ENCODE measurements at places on chromosomes 5 and 9.

GRCh38 chr5:102753889-102754766 is 977 bp upstream of the PAM start:
- peak; percentile 37 for DNase-seq

GRCh38 chr5:61884252-61884855 is 421.7 kb upstream of the KIF2A start:
- no peak for DNase-seq

DNA sequence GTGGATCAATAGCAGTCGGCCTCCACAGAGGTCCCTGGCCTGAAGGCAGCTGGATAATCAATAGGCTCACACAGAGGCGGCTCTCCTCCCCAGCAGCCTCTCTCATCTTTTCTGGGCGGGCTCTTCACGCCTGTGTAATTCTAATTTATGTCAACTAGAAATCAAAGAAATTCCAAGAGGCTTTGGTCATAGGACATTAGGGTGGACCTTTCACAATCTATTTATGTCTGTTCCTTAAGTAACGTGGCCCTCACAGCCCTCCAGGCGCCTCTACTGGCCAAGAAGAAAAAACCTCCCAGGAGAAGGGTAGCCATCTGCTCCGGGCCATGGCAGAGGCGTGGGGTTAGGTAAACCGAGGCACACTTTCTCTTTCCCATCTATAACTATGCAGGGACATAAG is 205.1 kb upstream of the EFNA5 start:
- DNase-seq, result no peak

GRCh38 chr5:72369711-72370110 is 49.5 kb downstream of the PTCD2 start:
- DNase-seq, result no peak

DNA sequence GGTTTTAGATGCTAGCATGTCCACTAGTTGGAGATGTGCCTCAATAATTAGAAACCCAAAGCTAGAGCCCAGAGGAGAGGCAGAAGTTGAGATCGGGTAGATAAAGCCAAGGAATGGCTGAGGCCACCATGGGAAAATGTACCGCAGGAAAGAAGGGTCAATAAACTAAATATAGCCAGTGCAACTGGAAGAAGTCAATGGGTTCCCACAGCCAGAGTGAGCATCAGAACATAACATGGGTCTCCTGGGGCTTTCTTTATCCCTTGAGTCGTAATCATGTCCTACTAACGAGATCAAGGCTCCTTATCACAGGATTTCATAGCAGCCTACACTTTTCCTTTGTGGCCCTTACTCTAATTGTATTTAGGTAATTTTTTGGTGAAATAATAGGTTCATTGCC is 61.7 kb downstream of the FRMD3 start:
- DNase-seq, result no peak

DNA sequence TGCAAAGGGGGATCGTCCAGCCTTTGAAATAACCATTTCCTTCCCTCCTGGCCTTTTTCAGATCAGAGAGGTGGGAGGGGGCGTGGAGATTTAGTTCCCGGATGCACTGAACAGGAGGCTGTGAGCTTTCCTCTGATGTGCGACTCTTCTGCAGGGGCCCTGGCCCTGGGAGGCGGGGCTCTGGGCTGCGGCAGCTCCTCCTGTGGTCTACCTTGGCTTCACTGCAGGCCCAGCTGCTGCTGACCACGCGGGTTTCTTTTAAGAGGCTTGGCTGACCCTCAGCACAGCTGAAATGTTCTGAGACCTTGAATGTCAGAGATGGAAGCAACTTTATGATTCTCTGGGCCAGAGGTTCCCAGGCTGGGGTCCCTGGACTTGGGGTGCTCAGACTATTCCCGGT is 27.0 kb upstream of the COL15A1 start:
- no peak for DNase-seq

DNA sequence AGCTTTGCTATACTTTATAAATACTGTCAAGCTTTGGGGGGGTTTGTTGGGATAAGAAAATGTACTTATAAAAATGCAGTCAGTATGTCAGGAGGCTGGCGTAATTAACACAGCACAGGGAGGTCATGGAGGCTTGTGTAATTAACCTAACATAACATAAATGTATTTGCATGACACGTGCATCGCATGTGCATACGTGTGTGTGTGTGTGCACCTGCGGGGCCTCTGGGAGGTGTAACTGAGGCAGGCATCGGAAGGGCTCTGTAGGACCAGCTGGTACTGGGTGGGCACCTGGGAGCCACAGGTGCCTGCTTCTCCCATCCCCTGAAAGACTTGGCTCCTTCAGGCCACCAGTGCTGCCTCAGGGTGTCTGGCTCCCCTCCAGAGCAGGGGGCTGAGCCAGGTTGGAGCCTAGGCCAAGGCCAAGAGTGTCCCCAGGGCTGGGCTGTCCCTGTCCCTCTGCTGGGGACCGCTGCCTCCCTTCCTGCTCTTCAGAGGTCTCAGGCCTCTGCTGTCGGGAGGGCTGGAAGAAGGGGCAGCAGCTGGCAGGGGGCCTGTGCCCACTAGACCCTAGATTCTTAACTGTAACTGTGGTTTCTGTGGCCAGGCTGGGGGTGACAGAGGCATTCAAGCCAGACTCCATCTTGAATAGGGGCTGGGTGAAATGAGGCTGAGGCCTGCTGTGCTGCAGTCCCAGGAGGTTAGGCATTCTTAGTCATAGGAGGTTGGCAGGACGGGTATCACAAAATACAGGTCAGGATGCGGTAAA is 9.0 kb downstream of the FCN2 start:
- no peak for DNase-seq

GRCh38 chr5:108280960-108281569 is 100.8 kb downstream of the FBXL17 start:
- DNase-seq, result no peak

DNA sequence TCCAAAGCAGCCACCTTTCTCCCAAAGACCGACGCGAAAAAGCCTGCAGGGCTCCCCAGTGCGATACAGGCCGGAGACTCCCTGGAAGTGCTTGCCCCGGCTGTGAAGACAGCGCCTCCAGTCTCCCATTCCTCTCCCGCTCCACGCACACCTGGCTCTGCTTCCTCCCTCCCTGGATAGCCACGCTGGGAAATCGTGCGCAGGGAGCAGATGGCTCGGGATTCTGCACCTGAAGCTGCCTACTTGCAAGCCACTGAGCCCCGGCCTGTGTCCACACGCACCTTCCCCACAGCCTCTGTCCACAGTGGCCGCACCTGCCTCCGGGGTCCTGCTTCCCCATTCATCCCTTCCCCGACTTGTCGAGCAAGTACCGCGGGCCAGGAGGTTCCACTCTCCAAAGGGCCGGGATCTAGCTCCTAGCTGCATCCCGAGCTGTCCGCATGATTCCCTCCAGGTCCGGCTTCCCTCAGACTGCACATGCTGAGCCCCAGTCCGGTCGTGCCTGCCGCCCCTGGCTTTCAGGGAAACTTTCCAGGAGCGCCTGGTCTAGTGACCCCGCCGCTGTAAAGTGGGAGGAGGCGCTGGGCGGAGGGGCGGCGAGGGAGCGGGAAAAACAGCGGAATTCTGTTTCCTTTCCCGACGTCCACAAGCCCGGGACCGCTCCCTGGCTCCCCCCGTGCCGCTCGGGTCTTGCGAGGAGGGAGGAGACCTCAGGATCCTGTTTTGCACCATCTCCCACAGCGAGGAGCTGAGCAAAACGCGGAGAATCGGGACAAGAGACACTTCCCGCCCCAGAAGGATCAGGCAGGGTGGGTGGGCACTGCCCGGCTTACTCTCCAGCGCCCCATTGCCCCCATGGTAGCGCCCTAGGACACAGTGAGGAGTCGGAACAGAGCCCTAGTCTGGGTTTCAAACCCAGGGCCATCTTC is 2.0 kb downstream of the SEMA6A start:
- peak; percentile 72 for DNase-seq

GRCh38 chr9:4982721-4983482 is 2.2 kb upstream of the JAK2 start:
- no peak for DNase-seq

DNA sequence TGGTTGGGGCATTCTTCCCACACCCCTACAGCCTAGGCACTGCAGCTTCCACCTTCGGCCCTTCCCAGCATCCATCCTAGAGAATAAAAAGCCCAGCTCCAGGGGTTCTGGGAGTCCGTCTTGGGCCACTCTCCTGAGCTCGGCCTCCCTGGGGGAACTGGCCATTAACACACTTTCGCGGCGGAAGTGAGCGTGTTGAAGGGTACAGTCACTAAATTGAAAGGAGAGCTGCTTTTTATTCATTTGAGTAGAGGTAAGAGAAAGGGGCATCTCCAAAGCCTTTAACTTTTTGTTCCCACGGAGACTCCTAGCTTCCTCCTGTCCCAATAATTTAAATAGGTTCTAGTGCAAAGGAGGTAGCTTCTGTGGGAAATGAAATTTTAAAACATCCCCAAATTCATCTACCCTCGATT is 31.0 kb upstream of the NFIB start:
- DNase-seq, result no peak

- no peak for DNase-seq
These were observed 458.6 kb upstream of the CLINT1 start for GRCh38 chr5:158317507-158317906.

- DNase-seq, result no peak
These were observed at the start of gene KCNMB1 for GRCh38 chr5:170388818-170389549. Gene KCNMB1, minus strand, starts transcription at chr5:170389367. Its CDS starts 3,920 bp downstream, at chr5:170385447.

GRCh38 chr5:14004598-14005394 is 60.3 kb upstream of the DNAH5 start:
- DNase-seq, result no peak

GRCh38 chr5:173056783-173057061 is 570 bp downstream of the CREBRF start:
- no peak for DNase-seq

DNA sequence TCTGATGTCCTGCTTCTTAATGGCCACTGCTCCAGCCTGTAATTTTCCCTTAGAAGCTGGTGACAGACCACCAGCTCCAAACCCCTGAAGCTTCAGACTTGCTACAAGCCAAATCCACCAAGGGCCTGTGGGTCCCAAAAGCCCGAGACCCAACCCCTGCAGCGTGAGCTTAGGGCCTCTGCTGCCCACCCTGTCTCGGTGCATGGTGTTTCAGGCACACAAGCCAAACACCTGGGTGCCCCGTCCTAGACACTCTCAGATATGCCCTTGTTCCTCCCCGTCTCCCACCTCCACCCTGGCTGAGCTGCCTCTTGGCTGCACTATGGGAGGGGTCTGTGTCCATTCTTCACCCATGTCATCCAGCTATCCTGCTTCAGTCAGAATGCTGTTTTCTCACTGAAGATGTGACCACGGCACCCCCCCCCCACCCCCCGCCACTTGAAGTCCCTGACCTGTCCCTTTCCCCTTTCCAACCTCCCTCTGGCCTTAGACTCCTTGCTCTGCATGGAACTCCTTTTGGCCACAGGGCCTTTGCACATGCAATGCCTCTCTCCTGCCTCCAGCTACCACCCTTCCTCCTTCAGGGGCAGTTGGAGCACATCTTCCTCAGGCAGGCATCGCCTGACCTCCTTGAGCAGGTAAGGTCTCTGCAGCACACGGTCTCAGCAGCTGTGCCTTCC is 55.8 kb downstream of the ZNF354C start:
- no peak for DNase-seq

GRCh38 chr5:69046375-69046957 is 47.3 kb upstream of the SLC30A5 start:
- DNase-seq, result no peak

- no peak for DNase-seq
These were observed 139.5 kb upstream of the FSTL4 start for GRCh38 chr5:133751846-133752245.

DNA sequence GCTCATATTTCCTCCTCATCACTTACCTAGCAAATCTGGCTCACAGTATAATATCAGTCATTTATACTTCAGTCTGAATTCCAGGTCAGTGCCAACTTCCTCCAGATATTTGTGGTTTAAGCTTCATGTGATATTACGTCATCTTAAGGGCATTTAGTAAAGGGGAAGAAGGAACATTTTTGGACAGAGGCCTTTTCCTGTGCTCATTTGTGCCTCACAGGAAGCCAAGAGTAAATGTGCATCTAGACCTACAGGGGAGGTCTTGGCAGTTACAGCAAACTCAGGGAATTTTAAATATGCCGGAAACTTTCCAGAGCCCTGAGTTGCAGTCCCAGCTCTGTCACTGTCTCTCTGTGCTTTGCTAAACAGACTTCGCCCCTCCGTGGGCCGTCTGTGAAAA is 12.3 kb upstream of the KCNIP1 start:
- no peak for DNase-seq

GRCh38 chr5:139523635-139524445 is 37.3 kb upstream of the UBE2D2 start:
- DNase-seq, result no peak

- DNase-seq, result no peak
These were observed 147.4 kb downstream of the PBX3 start for GRCh38 chr9:125894566-125894965.

DNA sequence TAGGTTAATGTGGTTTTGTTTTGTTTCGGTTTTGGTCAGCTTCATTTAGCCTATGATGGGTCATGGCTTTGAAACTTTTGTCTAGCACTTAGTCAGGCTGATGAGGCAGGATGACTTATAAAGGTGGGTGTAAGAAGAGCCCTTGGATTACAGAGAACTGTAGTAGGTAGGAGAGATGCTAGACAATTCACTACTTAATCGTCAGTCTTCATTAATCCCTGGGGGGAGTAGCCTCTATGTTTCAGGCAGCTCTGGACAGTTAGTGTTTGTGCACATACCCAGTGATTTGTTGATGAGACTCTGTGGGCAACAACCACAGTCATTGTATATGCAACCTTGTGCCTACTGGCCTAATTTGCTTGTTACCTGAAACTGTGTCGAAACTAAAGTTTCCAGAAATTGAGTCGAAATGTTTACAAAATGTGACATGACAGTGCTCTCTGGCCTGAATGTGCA is 113.3 kb downstream of the MTREX start:
- DNase-seq, result no peak

GRCh38 chr5:31106691-31107090 is 86.8 kb upstream of the CDH6 start:
- no peak for DNase-seq

GRCh38 chr5:16963821-16964220 is 27.7 kb upstream of the MYO10 start:
- DNase-seq, result no peak

- DNase-seq, result peak; percentile 21
These were observed 42.1 kb upstream of the GPR21 start for GRCh38 chr9:122991370-122991830.

DNA sequence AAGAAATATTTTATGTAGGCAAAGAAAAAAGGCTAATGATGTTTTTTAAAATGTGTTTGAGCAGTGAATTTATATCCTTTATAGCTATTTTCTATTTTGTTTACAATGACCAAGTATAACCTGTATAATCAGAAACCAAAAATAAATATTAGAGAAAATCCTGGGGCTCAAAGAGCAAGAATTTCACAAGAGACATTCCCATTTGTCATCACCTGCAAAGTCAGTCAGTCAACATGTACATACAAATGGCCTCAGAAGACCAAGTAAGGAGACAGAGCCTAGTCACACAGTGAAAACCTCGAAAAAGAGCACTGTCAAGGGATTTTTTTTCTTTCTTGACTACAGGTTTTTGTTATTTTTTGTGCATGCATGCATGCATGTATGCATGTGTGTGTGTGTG is 231.4 kb downstream of the GLIS3 start:
- DNase-seq, result no peak

All from cerebellar cortex (tissue), 1 donor.